Natural killer cell treated with Interleukin-12 subunit alpha and Interleukin-12 subunit beta and Interleukin-15 and Interleukin-18, amount 100 ng/mL, for 72 hours (primary cell): ENCODE measurements at places on chromosomes 7 and 10. TPM values are rescaled to one million over a fixed set of nuclear protein-coding genes. Genes with fewer than 3 reads are reported as not detected.

C1GALT1 gene
- 49.3 TPM for total RNA-seq

GRCh38 chr10:9814285-9814864 lies 1203.3 kb upstream of the CELF2 start:
- no peak for DNase-seq
- peaks cover 8% of the 10 kb centered on the region for H3K36me3 ChIP-seq
- no peak overlapping the region for H3K27ac ChIP-seq
- no peaks in the 10 kb centered on the region for H3K4me1 ChIP-seq
- no peak overlapping the region for H3K4me3 ChIP-seq

- no peaks in the 10 kb centered on the region for H3K27me3 ChIP-seq
- H3K27ac ChIP-seq, result no peak overlapping the region
- no peaks in the 10 kb centered on the region for H3K4me1 ChIP-seq
- no peak for DNase-seq
Observed at GRCh38 chr7:91041141-91041540, 223.1 kb upstream of the FZD1 start.

PLXDC2 gene
- 14.0 TPM for total RNA-seq

DNA sequence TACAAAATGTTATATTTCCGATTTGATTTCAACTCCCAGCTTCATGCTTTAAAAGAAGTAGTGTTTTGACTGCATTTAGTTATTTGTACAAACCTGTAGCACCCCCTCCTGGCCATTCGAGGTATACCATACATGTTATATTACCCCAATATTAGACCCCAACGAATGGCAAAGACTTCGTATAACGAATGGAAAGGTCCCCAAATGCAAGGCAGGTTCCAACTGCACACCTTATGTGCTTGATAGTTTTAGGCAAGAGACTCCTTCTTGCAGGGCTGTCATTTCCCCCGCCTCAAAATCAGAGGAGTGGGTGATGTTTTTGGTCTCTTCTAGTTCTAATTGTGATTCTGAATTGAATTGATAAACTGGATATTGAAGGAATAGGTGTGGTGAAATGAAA lies 101.1 kb upstream of the TARP start:
- peaks cover 26% of the 10 kb centered on the region for H3K4me1 ChIP-seq
- no peaks in the 10 kb centered on the region for H3K27me3 ChIP-seq
- peaks cover 6% of the 10 kb centered on the region for H3K36me3 ChIP-seq
- DNase-seq, result no peak

GRCh38 chr7:130292682-130293257 lies at the start of gene CPA4:
Gene CPA4, plus strand, starts transcription at chr7:130293161. Its CDS starts 20 bp downstream, at chr7:130293181.
- H3K4me1 ChIP-seq, result no peaks in the 10 kb centered on the region
- peaks cover 4% of the 10 kb centered on the region for H3K27me3 ChIP-seq
- H3K36me3 ChIP-seq, result no peaks in the 10 kb centered on the region

- H3K27ac ChIP-seq, result no peak overlapping the region
- H3K4me3 ChIP-seq, result no peak overlapping the region
- no peaks in the 10 kb centered on the region for H3K4me1 ChIP-seq
- DNase-seq, result no peak
Observed at GRCh38 chr10:77490534-77491314, 146.9 kb downstream of the KCNMA1 start.

MOGAT3 gene
- total RNA-seq, result not detected

PGAM2 gene
- total RNA-seq, result not detected

DNA sequence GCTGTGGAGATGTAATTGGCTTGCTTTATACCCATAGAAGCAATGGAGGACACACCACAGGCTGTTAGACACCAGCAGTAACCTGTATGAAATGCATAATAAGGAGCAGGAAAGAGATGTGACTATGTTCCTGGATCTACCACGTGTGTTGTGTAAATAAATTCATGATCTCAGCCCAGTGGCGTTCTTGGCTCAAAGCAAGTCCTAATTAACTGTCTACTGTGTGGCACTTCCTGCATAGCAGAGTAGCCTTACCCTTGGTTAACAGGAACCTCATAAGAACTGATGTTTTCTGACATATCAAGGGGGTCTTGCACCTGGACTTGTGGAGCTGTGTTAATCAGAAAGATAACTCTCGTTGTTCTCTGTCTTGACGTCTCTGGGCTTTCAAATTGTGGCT lies 25.7 kb upstream of the FAM180A start:
- H3K4me3 ChIP-seq, result no peak overlapping the region
- H3K4me1 ChIP-seq, result no peaks in the 10 kb centered on the region
- H3K27ac ChIP-seq, result no peak overlapping the region
- DNase-seq, result no peak
- no peaks in the 10 kb centered on the region for H3K36me3 ChIP-seq
- peaks cover 23% of the 10 kb centered on the region for H3K27me3 ChIP-seq

- H3K27me3 ChIP-seq, result no peaks in the 10 kb centered on the region
- no peak overlapping the region for H3K27ac ChIP-seq
Observed at GRCh38 chr10:677038-677437, 12.4 kb downstream of the DIP2C start.

- H3K4me1 ChIP-seq, result peaks cover 6% of the 10 kb centered on the region
- no peaks in the 10 kb centered on the region for H3K27me3 ChIP-seq
Observed at GRCh38 chr7:128097211-128097731, 66.0 kb upstream of the LRRC4 start.

AGR3 gene
- total RNA-seq, result not detected

GRCh38 chr10:77721815-77722214 lies 84.2 kb upstream of the KCNMA1 start:
- no peak overlapping the region for H3K27ac ChIP-seq
- no peak overlapping the region for H3K4me3 ChIP-seq
- H3K27me3 ChIP-seq, result peaks cover 7% of the 10 kb centered on the region

DNA sequence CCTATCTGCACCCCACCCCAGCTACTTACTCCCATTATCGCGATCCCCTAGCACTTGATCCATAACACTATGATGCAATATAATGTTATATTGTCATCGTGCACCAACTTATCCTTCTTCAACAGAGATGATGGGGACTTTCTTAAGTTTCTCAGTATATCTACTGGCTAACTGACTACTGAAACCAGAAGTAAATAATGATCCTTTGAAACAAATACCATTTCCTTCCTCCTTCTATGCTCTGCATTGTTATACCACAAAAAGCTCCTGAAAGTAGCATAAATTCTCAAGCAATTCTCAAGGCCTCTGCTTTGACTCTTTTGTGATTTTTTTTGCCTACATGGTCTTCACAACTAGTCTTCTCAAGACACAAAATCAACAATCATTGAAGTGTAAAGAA lies 68.9 kb downstream of the HTR7 start:
- no peaks in the 10 kb centered on the region for H3K4me1 ChIP-seq
- no peak overlapping the region for H3K4me3 ChIP-seq
- H3K27ac ChIP-seq, result no peak overlapping the region
- no peak for DNase-seq
- H3K27me3 ChIP-seq, result peaks cover 37% of the 10 kb centered on the region

- DNase-seq, result no peak
- peaks cover 11% of the 10 kb centered on the region for H3K36me3 ChIP-seq
- H3K27me3 ChIP-seq, result peaks cover 15% of the 10 kb centered on the region
- H3K4me1 ChIP-seq, result peaks cover 24% of the 10 kb centered on the region
Observed at GRCh38 chr7:91883676-91884362, 3.3 kb upstream of the MTERF1 start.
